Fibroblast of villous mesenchyme (primary cell): ENCODE measurements at places on chromosomes 7 and 10. TPM values are rescaled to one million over a fixed set of nuclear protein-coding genes. Genes with fewer than 3 reads are reported as not detected.

GRCh38 chr7:1229956-1230355, 2.7 kb upstream of the UNCX start:
- no peak for DNase-seq

DNA sequence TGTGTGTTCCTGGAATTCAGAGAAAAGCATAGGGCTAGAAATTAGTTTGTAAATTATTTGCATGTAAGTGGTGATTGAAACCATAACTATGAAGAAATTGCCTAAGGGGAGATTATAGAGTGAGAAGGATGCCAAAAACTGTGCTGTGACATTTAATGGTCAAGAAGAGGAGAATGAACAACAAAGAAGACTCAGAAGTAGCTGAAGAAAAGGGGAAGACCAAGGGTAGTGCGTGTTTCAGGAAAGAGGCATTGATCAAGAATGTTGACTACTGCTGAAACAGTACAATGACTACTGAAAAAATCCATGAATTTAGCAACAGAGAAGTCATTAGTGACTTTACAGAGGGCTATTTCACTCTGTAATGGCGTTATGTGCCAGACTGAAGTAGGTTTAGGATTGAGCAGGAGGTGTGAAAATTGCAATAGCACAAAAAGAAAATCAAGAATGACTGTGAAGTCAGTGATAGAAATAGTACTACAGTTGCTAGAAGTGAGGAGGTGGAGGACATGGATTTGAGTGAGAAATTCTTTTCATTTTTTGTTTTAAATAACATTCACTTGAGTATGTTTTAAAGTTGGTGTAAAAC, 28.9 kb upstream of the SAMD9L start:
- no peak for DNase-seq

DNA sequence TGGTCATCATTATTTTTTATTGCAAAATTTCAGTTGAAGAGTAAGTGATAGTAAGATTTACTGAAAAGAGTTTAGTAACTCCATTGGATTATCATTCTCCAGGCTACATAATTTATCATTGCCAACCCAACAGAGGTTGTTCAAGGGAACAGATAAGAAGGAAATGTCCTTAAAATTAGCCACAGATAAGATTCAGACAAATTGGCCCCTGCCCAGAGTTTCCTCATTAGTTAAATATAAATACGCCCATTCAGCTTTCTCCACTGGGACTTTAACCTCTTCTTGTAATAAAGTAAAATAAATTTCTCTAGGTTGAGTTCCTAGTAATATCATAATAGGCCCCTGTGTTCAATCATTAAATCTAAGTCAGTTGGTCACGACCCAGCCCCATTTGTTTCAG, 27.7 kb upstream of the PHYHIPL start:
- DNase-seq: no peak

- no peak for DNase-seq
Measured at GRCh38 chr10:23912884-23913404, 296.0 kb upstream of the KIAA1217 start.

GRCh38 chr7:31175672-31176071, 123.6 kb downstream of the ADCYAP1R1 start:
- no peak for DNase-seq

DNA sequence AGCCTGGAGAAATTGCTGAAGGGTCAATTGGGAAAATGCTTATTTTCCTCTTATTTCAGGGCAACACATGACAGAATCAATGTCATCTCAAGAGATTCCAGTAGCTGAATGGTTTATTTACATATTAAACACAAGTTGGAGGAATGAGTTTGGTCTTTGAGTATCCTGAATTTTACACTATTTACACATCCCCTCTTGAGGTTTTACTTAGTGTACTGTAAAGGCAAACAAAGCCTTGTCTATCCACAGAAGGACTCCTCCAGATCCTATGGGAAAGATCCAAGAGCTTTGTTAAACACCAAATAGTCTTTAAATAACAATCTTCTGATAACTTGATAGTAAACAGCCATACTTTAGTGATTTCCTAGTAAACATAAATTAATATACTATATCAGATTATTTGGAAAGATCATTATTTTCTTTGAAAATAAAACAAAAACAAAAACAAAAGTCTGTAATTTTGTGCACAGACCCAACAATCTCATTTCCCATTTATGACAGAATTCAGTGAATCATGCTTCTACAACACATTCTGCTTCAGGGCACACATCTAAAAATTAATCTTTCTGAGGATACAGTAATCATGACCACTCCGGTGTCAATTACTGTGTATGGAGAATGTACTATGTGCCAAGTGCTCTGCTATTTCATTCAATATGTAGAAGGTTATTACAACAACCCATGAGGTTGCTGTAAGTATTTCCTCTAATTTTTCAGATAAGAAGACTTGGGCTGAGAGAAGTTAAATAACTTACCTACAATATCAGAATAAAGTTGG, 575.0 kb upstream of the LRRTM3 start:
- no peak for DNase-seq

- DNase-seq: no peak
Measured at GRCh38 chr7:23292623-23293022, 6.5 kb upstream of the MALSU1 start.

DNA sequence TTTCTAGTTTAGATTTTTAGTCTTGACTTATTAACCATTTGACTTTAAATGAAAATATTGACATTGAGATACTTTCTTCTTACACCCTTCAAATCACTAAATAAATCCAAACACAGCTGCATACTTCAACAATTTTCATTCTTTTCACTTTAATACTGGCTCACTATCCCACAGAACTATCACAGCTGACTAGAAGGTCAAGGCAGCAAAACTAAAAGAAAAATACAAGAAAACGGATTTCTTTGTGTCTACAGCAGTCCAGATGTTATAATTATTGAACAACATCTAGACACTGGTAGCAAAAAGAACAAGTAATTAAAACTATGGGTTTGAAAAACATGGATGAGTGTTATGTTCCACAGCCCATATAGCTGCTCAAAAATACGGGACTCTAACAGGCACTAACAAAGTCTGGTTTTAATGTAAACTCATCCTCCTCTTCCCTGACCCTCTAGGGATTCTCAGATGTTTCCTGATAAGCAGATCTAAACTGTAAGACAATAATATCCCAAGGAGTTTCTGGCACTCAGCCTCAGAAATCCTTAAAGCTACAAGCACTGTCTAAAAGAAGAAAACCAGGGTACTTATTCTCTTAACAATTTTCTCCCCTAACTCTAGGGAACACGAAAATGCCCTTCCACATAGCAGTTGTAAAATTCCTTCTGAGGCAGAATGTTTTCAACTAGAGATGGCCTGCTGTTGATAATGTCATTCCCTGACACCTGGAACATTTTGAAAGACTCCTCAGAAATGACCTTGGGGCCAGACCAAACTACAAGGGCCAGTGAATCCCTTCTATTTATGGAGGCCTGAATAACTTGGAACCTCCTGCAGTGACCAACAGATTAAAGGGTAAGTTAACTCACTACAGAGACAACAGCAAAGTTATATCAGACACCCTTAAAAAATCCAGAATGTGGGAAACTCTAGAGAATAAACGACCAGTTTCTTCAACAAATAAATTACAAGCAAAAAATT, 12.8 kb downstream of the DNMBP start:
- DNase-seq: peak; percentile 96

DNA sequence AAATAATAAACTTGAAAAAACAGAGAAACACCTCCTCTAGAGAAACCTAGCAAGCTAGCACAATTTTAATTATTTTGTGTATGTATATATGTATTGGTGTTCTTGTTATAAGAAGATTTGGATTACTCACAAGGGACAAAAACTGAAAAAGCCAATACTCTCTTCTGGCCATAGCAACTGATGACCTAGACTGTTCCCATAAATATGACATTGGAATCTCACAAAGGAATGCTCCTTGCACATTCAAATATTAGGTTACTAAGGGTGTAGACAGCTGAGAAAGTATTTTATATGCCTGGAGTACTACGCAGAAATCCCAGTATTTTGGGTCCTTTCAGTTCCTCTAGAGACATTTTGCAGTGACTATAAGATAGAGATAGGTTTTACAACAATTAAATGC, 279.4 kb downstream of the FZD1 start:
- DNase-seq: no peak

DNA sequence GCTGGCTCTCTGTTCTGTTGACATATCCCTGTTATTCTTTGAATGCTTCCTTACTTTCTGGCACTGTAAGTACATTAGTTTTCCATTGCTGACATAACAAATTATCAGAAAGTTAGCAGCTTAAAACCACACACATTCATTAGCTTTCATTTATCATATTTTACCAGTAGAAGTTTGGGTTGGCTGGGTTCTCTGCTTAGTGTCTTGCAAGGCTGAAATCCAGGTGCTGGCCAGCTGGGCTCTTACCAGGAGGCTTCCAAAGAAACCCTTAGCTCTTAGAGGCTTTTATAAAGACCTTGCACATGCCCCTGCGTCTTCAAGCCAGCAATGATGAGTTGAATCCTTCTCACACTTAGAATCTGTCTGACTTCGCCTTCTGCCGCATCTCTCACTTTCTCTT, 160.6 kb downstream of the MLLT10 start:
- DNase-seq: peak; percentile 81

- DNase-seq: peak; percentile 3
Measured at GRCh38 chr7:44218418-44219201, 17.8 kb downstream of the YKT6 start.

DNA sequence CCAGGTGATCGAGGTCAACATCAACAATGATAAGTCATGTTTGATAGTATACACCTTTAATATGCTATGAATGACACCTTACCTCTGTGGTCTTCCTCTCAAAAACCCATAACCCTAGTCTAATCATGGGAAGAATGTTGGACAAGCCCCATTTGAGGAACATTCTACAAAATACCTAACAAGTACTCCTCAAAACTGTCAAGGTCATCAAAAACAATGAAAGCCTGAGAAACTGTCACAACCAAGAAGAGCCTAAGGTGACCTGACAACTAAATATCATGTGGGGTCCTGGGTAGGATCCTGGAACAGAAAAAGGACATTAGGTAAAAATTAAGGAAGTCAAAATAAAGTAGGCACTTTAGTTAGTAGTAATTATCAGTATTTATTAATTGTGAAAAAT, 5.9 kb upstream of the NUDCD3 start:
- no peak for DNase-seq

DNA sequence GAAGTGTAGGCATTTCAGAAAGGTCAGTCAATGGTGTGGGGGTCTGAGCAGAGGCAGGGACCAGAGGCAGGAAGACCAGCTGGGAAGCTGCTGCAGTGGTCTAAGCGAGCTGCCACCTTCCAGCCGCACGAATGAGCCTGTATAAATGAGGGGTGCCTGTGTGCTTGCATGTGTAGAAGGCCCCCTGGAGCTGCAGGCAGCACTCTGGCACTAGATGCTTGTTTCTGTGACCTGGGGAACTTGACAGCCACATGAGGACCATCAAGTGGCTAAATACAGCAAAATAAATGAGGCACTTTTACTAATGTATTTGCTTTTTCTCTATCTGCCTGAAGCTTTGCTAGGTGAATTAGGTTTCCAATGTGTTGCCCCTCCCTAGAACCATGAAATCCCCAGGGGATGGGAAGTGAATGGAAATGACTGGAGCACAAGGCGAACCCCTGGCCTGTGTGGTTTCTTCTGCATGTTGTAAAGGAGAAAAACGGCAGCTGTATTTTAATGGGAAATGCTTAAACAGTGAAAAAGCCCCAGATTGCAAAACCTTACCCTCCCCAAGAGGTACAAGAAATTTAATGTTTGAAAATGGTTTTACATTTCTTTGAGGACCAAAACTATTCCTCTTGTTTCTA, 57.7 kb downstream of the PYROXD2 start:
- DNase-seq: peak; percentile 89

DNA sequence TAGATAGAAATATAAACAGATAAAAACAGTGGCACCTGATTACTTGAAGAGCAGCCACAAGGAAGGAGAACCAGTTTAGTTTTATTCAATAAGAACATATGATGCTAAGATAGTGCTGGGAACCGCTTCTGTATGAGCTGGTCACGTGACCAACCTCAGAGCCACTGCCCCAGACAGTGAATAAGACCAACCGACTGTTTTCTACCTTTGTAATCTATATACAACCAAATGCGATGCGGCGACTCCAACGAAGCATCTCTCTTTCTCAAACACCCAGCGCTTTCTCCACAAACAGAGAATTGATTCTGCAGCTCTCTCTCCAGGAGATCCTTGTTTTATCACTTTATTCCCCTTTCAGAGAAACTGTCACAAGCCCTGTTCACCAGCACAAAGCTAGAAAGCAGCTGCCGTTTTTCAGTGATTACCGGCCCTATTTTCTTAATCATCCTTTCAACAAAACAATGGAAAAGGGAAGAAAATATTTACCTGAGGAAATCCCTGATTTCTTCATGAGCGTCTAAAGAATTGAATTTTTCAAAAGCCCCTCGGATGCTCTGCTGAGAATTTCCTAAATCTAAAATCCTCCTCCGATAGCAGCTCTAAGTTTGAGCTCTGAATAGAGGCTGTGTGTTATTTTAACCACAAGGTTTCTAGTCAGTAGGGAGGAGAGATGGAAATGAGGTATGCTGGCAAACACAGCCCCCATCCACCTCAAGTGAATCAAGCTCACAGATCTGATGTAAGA, 55.7 kb upstream of the JCAD start:
- peak; percentile 15 for DNase-seq

- DNase-seq: no peak
Measured at GRCh38 chr10:114552050-114552449, 106.0 kb downstream of the ABLIM1 start.

DNA sequence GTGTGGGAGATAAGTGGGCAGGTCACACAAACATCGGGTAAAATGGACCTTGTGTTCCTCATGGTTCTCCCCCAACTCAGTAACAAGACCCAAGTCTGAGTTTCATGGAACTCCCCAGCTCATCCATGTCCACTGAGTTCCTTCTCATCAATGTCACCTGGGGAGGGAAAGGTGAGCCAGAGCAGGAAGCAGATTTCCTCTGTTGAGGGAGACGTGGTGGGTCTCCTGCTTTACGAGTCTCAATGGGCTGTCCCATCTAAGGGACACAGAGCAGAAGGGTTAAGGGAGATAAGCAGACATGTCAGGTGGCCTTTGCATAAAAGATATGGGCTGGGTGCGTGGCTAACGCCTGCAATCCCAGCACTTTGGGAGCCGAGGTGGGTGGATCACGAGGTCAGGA, 56.5 kb upstream of the SORCS3 start:
- no peak for DNase-seq

- DNase-seq: no peak
Measured at GRCh38 chr10:79048639-79049550, 19.9 kb upstream of the ZMIZ1 start.

GRCh38 chr10:69807122-69807521, 5.4 kb downstream of the COL13A1 start:
- DNase-seq: peak; percentile 46

The SLC26A4 gene
- under 0.01 and 0.32 TPM in 2 replicates for total RNA-seq

The PDK4 gene
- total RNA-seq: under 0.01 TPM in 2 replicates

The STMP1 gene
- 18.6 and 19.0 TPM in 2 replicates for total RNA-seq

The COBL gene
- total RNA-seq: under 0.01 TPM in 1 of 2 replicates, not detected in the other

The PPP1R17 gene
- not detected in 2 replicates for total RNA-seq

The WNT16 gene
- total RNA-seq: under 0.01 and 0.32 TPM in 2 replicates

The HIBADH gene
- total RNA-seq: 36.4 and 70.0 TPM in 2 replicates

The IFIT1B gene
- under 0.01 TPM in 1 of 2 replicates, not detected in the other for total RNA-seq

The ZDHHC6 gene
- total RNA-seq: 19.0 and 31.5 TPM in 2 replicates

The DCLRE1A gene
- 4.2 and 6.5 TPM in 2 replicates for total RNA-seq
